ENCODE measurements at places on chromosomes 5 and 9.

- peak; percentile 19 for ATAC-seq
Measured at GRCh38 chr5:59275510-59276324, 617.8 kb downstream of the PDE4D start.

DNA sequence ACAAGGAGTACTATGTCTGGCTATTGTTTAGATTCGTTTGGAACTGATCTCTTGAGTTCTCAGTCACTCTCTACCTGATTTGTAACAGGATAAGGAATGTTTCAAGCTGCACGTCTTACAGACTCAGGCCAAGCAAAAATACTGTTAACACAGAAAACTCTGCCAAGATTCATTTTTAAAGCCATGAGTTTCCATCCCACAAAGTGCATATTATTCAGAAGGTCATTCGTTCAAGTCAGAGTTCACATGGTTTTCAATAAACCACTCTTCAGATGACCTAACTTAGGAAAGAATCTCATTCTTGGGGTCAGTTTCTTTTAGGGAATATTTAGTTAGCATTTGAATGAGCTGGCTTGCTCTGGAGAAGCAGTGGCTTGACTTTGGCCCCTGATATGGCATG is 49.3 kb downstream of the F2R start:
- ATAC-seq: no peak

- ATAC-seq: peak; percentile 74
Measured at GRCh38 chr9:124392871-124393460, 22.3 kb downstream of the PSMB7 start.

- peak; percentile 24 for ATAC-seq
Measured at GRCh38 chr9:27460226-27461023, 63.7 kb upstream of the IFNK start.

- ATAC-seq: no peak
Measured at GRCh38 chr5:172509405-172509781, 55.1 kb upstream of the SH3PXD2B start.

DNA sequence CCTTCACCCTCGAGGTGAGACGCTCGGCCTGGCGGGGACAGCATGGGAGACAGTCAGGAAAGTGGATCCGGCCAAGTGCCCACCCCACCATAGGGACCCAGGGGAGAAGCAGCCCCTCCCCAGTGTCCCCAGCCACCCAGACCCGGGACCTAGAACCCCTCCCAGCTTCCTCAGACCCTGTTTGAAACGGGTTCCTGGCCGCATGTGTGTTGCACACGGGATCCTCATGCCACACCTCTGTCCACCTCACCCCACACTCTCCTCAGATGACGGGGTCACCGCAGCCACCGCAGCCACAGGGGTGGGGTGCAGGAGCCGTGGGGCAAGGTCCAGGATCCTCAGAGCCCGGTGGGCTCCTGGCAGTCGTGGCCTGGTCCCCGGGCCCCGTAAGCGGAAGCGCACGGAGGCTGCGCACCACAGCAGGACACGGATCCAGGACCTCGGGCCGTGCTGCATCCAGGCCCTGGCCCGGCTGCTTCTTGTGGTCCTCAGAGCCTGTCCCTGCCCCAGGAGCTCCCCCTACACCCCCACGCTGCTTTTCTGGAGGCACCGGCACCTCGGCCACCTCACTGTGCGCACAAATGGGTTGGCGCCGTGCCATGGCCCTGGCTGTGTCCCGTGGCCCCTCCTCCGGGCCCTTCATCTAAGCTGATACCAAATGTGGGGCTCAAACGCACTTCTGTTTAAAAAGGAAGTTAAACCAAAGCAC is 15.3 kb downstream of the TERT start:
- no peak for ATAC-seq

DNA sequence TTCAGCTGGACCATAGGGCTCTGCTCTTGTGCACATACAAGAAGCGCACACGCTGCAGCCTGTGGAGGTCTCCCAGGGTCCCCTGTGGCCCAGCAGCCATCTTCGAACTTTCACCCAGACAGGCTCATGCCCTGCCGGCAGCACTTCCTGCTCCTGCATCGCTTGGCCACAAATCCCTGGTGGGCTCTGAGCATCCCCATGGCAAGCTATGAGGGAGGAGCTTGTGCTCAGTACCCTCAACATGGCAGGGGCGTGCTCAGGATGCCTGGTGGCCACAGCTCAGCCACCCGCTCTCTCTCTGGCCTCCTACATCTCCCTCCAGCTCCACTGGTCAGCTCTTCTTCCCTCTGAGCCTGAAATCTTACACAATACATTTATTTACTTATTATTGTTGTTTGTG is 63.7 kb downstream of the IRX2 start:
- no peak for ATAC-seq

- no peak for ATAC-seq
Measured at GRCh38 chr9:35609001-35609819, 4.1 kb downstream of the TESK1 start.

Data from activated T-helper 17 cell treated with anti-CD3 and anti-CD28 coated beads, Interleukin-2, amount 50 U/mL, for 72 hours (primary cell).